ENCODE measurements at places on chromosomes 6 and 20. TPM values are rescaled to one million over a fixed set of nuclear protein-coding genes. Genes with fewer than 3 reads are reported as not detected.

Gene SYNE1
- total RNA-seq: 125 TPM

Gene LY6G5C
- 0.51 TPM for total RNA-seq

Gene FAM50B
- 11.6 TPM for total RNA-seq

Gene EFCAB8
- under 0.01 TPM for total RNA-seq

Gene CAGE1
- under 0.01 TPM for total RNA-seq

Gene ZNF391
- total RNA-seq: 1.3 TPM

Gene TREML2
- not detected for total RNA-seq
